ENCODE measurements at places on chromosomes 2 and 18. TPM values are rescaled to one million over a fixed set of nuclear protein-coding genes. Genes with fewer than 3 reads are reported as not detected.

KCNJ3 gene
- not detected for total RNA-seq

RNU2-63P gene
- 13.6 TPM for total RNA-seq

SLC35F5 gene
- 15.2 TPM for total RNA-seq

SALL3 gene
- total RNA-seq: not detected

MC2R gene
- not detected for total RNA-seq

PTPRM gene
- 3.4 TPM for total RNA-seq

ZNF512 gene
- total RNA-seq: 40.6 TPM

All from activated naive CD4-positive, alpha-beta T cell treated with anti-CD3 and anti-CD28 coated beads, Interleukin-2, amount 10 ng/mL, durations not matched to agents 5 hours and 36 hours (primary cell).